ENCODE measurements at places on chromosomes 6 and 20. TPM values are rescaled to one million over a fixed set of nuclear protein-coding genes. Genes with fewer than 3 reads are reported as not detected.

DNA sequence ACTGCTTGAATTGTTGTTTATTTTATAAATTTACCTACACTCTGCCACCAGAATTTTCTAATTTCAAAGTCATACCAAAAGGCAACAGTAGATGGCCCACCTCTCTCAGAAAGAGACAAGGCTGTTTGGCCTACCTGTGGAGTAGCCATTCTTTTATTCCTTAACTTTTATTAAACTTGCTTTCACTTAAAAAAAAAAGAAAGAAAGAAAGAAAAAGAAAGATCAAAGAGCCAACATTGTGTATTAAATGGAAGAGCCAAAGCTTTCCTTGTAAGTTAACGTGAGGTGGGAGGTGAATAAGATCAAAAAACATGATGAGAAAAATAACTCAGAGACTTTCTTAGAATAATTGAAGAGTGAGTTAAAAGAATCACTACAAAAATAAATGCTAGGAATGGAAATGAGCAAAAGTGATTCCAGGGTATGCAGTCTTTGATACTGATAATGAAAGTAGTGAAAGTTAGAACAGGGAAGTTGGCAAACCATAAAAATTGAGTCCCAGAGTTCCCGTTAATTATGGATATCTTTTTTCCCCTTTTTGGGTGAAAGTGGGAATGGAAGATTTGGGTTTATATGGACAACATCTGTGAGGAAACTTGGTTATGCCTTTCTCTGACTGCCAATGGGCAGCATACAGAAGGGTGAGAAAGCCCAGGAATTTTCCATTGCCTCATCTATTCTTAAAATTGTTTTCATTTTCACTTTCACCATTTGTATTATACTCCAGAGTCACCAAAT, 35.9 kb upstream of the MYB start:
- no peak for DNase-seq

DNA sequence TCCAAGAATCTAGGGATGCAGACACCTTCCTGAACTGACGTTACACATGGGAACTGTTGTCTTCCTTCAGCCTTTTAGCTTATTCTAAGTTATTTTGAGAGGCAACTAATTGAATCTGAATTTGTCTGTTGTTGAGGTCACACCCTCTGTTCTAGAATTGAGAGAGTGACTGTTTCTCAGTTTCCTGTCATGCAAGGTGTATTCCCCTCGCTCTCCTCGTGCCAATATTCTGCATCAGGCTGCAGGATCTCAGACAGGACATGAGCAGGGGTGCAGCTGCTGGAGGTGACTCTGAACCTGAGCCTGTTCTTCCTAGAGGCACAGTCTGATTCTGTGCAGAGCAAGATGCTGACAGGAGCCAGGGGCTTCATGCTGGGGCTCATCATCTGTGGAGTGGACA, 52.5 kb downstream of the HLA-DPB1 start:
- no peak for DNase-seq

GRCh38 chr6:12010635-12011275, 1.4 kb upstream of the HIVEP1 start:
- DNase-seq: no peak

DNA sequence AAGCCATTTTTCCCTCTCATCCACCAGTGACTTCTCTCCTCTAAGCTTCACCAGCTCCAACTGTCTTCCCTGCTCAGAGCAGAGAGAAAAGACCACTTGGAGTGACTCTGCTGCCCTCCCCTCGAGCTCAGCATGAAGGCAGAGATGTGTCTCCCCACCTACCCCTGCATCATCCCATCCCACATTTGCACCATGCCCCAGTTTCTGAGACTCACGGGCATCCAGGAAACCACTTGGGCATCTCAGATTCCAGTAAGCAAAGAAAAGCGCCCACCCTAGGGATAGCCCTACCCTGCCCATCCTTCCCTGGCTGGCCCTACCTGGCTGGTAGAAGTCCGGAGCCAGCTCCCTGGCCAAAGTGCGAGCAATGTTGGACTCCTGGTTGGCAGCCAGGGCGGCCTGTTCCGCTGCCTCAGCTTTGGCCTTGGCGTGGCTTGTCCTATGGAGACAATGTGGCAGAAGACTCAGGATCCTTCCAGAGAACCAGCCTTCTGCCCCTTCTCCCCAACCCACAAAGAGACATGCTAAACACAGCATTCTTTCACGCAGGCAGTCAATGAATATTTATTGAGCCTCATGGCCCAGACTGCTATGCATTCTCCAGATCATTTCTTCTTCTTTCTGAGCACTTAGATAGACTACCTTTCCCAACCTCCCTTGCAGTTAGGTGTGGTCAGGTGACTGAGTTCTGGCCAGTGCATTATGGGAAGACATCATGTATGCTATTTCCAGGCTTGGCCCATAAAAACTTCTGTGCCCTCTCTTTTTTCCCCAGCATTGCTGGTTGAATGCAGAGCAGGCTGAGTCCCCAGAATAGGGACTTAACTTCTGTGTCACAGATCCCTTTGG, 68.6 kb downstream of the JPH2 start:
- DNase-seq: no peak

DNA sequence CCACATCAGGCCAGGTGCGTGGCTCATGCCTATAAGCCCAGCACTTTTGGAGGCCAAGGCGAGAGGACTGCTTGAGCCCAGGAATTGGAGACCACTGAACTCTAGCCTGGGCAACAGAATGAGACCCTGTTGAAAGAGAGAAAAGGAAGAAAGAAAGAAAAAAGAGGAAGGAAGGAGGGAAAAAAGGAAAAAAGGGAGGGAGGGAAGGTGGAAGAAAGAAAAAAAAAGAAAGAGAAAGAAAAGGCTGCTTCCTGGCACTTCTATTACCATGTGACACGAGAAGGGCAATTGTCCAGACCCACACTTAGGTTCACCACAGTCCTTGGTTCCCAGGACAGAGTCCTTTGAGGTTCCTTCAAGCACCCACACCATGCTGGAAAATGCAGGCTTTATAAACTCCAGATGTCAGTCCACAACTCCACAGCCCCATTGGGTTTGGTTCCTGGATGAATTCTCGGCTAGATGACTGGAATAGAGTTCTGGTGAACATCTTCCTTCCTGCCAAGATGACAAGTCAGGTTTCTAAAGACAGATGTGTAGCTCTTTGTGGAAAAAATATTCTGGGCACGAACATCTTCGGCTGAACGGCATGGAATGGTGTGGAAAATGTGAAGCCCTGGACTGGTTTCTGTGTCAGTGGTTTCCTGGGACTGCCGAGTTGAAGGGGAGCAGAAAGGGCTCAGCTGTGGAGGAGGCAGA, 32.5 kb downstream of the NT5E start:
- no peak for DNase-seq

DNA sequence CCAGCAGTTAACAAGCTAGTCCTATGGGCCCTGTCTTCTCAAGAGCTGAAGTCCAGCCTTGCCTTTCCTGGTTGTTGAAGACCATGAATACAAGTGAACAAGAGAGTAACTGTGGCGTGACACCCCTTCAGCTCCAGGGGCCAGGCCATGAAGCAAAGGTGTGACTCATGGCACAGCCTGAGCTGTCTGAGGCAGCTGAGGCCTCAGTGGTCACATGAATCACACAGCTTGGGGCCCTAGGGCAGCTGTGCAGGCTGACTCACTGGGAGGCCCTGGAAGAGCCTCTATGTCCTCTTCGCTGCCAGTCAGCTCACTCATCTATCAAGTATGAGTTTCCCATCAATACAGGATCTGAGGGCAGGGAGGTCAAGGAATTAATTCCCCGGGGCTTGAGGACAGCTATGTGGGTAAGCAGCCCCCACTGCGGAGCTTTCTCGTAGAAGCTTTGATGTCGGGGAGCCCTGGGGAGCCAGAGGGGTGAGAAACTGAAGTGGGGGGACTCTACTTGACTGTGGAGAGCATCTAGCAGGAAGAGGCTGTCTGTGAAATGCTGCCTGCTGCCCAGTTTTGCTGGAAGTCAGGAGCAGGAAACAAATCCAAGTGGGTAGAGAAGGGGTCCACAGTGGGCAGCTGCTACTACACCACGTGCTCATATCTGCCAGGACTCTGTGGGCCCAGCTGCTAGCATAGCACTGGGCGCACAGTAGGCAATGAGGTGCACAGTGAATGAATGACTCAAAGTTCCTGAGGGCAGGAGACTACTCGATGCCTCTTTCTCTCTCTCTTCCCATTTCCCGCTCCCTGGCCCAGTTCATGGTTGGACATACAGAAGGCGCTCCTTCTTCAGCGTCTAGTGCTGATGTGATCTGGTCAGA, 13.7 kb upstream of the FAM83C start:
- peak; percentile 96 for DNase-seq

GRCh38 chr20:63363981-63364561, 2.9 kb upstream of the CHRNA4 start:
- DNase-seq: no peak

DNA sequence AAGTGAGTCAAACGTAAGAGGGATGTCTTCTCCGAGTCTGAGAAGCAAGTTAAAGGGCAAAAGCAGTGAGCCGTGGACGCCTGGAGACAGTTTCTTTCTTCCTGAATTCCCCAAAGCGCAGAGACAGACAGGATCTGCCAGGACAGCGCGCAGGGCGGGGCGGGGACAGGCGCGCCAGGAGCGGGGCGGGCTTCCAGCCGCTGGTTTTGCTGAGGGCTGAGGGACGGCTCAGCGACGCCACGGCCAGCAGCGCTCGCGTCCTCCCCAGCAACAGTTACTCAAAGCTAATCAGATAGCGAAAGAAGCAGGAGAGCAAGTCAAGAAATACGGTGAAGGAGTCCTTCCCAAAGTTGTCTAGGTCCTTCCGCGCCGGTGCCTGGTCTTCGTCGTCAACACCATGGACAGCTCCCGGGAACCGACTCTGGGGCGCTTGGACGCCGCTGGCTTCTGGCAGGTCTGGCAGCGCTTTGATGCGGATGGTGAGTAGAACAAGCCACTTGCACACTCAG, at the start of gene SCGN:
Gene SCGN, plus strand, starts transcription at position 209 of the 509 bp plus-strand sequence. Its CDS starts 189 bp downstream, at position 398.
- peak; percentile 13 for DNase-seq

DNA sequence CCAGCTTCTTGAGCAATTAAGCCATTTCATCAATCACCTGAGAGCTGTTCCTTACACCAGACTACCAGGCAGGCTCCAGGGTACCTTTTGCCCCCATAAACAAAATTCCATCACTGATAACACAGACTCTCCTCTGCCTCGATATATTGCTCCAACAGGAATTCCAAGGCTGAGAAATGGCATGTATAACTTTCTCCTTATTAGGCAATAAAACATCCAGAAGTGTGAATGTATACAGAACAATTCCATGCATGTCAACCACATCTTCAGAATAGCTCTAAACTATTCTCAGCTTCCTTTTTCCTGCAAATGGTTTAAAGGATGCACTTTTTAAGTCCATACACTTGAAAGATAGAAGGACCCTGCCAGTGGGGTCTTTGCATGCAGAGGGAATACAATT, 73.8 kb downstream of the EDN3 start:
- DNase-seq: no peak

DNA sequence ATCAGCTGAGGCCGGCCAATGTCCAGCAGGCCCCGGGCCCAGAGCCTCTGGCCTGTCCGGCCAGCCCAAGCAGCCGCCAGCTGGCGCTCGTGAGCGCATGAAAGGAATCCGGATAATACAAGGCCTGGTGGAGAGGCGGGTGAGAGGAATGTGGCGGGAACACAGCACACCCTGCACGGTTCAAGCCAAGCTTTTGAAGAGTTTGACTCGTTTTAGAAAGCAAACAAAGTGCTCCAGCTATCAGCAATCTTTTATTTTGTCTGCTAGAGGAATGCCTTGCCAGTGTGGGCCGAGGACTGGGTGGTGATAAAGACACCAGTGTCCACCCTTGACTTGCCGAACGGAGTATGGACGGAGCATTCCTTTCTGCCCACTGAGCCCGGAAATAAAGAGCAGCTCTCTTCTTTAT, 9.3 kb upstream of the NEDD9 start:
- no peak for DNase-seq

GRCh38 chr20:23153696-23154341, 67.7 kb upstream of the CD93 start:
- no peak for DNase-seq

DNA sequence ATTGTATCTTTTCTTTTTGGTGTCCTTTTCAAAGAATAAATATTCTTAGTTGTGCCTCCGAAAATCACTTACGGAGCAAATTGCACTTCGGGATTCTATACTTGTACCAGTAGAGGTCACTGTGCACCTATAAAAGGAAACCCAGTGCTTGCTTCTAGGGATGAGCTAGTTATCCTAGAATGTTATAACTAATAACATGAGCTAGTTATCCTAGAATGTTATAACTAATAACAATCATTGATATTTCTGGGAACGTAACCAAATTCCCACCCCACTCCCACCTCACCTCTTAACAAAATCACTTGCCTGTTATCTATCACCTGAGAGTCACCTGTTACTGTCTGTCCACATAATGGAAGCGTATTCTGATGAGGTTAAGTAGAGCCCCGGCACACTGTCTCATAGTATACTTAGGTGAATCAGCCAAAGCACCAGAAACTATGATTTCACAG, 126.9 kb upstream of the TIAM2 start:
- DNase-seq: peak; percentile 17

DNA sequence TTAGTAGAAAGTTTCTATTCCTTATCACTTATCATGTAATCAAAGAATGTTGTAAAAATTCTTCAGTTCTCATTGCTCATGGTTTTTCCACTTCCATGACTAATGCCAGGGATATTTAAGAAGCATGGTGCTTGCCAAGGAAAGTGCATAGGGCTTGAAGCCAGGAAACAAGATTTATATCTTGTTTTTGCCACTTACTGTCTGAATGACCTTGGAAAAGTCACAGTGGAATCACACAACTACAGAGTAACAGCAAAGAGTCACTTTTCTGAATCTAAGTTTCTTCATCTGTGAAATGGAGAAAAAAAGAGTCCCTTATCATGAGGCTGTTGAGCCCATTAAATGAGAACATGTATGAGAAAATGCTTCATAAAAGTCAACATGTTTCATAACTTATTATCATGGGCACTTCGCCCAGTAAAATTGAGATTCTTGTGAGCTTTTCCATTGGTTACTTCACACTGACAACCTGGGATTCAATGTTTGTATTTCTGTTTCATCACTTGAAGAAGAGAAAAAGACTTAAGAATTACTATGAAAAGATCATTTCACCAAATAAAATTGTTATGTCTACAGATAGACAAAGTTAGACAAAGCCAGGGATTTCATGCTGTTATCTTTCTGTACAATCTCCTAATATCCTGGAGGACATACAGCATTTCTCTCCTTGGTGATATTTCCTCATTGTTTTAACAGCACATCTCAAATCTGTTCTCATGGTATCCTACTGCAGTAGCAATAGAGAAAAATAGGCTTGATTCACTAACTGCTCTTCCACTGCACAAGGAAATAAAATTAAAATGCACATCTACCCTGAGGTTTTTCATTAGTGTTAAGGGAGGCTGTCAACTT, 7.6 kb upstream of the BMP5 start:
- peak; percentile 75 for DNase-seq

The RFX6 gene
- total RNA-seq: not detected

The CCDC170 gene
- 0.04 TPM for total RNA-seq

The VSTM2L gene
- 0.20 TPM for total RNA-seq

The KCNQ5 gene
- total RNA-seq: not detected

The SPDEF gene
- not detected for total RNA-seq

The ZNF831 gene
- total RNA-seq: not detected

The ADGRF4 gene
- total RNA-seq: not detected

The C20orf202 gene
- total RNA-seq: not detected

The TMEM217 gene
- total RNA-seq: 15.5 TPM

The ZNF334 gene
- total RNA-seq: 1.3 TPM

The BFSP1 gene
- 2.9 TPM for total RNA-seq
